MV-4-11 (cell line): ENCODE measurements at places on chromosomes 6 and 20.

- DNase-seq, result peak; percentile 87
These were observed 81.2 kb downstream of the EZR start for GRCh38 chr6:158737710-158738615.

GRCh38 chr6:39327507-39327906, 5.0 kb upstream of the KCNK16 start:
- DNase-seq, result no peak

DNA sequence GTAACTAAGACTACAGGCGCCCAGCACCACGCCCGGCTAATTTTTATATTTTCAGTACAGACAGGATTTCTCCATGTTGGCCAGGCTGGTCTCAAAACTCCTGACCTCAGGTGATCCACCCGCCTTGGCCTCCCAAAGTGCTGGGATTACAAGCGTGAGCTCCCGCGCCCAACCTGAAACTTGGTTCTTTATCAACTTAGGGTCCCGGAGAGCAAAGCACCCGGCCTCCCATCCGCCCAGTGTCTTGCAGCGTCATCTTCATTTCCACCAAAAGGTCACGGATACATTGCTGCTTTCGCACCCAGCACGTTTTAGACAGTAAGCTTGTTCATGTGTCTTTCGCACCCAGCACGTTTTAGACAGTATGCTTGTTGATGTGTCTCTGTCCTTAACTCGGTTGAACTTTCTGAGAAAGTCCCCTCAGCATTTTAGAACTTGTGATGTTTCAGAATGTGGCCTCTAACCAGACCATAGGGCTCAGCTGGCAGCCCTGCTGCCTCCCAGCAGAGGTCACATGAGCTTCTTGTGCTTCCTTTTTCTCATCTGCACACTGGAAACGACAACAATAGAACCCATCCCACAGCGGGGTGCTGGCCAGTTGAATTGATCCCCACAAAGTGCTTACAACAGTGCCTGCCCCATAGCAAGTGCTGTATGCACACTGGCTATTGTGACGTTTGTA, 48.8 kb downstream of the PRR18 start:
- peak; percentile 84 for DNase-seq

GRCh38 chr20:38863024-38863851, 57.7 kb downstream of the PPP1R16B start:
- peak; percentile 78 for DNase-seq

DNA sequence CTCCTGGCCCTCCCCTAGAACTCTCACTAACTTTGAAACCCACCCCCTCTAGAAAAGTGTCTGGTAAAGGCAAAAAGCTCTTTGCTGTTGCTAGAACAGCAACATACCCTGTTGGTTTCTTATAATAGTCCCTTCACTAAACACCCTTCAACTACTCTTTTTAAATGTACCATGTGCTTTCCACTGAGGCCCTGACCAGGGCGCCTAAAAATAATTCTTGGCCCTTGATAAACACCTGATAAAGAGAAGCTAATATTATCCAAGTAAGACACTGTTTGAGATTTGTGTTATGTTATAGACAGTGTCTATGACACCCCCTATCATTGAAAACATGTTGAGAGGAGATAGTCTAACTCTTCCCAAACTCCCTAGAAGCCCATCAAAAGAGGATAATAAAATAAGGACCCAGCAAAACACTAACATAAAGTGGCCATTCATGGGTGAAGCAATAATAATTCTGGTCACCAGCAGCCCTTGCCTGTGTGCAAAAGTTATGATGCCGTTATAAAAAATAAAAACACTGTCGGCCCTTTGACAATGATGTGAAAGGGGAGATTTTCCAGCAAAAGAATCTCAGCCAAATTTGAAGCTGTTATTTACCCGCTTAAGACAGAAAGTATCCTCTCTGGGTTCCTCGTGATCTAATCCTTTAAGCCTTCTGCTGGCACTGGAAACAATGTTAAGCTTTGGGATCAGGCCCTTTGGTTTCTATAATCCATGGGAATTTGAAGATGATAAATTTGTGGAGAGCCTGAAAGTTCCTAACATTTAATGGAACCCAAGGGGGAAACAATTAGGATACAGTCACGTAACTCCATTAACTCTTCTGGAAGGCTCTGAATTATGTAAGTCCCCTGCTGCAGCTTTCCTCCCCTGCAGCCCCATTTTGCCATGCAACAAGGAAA, 122.6 kb upstream of the PLCB4 start:
- DNase-seq, result no peak

DNA sequence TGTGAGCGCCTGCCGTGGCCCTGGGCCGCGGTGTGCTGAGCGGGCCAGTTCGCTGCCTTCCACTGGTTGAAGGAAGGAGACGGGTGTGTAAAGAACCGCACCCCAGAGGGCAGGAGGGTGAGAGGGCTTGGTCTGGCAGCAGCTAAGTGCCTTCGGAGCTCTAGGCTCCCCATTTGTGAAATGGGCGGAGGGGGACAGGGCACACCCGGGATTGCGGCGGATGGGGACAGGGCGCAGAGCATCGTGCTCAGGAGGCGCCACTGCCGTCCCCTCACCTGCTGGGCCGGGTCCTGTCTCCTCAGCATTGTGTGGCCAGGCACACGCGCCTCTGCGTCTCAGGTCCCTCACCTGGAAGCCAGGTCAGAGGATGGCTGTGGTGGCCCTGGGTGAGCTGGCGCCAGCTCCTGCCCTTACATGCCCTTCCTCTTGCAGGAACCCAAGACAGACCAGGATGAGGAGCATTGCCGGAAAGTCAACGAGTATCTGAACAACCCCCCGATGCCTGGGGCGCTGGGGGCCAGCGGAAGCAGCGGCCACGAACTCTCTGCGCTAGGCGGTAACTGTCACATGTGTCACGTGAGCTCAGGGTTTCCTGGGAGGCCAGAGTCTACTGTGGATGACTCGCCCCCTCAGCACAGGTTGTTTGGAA, 3.1 kb downstream of the ADRM1 start:
- no peak for DNase-seq
